ENCODE measurements at places on chromosomes 16 and 17. TPM values are rescaled to one million over a fixed set of nuclear protein-coding genes. Genes with fewer than 3 reads are reported as not detected.

Gene TMED6
- total RNA-seq, result 1.7 TPM

Gene ACSM2B
- not detected for total RNA-seq

Gene PRSS22
- total RNA-seq, result 141 TPM

Gene CDH11
- not detected for total RNA-seq

- H3K27ac ChIP-seq, result peak overlapping the region; percentile 72
- no peak for DNase-seq
- H3K36me3 ChIP-seq, result peaks cover 43% of the 10 kb centered on the region
- peaks cover 56% of the 10 kb centered on the region for H3K4me1 ChIP-seq
- peaks cover 73% of the 10 kb centered on the region for H3K27me3 ChIP-seq
- H3K4me3 ChIP-seq, result peak overlapping the region; percentile 91
Measured at GRCh38 chr17:8124350-8125153, 646 bp upstream of the HES7 start.

DNA sequence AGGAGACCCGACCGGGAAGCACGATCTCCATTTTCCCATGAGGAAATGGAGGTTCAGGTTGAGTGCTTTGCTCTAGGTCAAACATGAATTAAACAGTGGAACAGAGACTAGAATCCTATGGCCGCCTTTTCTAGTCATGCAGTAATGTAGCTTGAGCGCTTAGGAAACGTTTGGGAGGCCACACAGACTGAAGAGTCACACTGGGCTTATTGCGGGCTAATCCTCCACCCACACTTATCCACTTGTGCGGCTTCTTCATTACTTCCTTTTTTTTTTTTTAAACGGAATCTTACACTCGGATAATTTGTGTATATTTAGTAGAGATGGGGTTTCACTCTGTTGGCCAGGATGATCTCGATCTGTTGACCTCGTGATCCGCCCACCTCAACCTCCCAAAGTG lies 26.0 kb downstream of the CACNG3 start:
- H3K27me3 ChIP-seq, result peaks cover 99% of the 10 kb centered on the region
- no peak overlapping the region for H3K4me3 ChIP-seq

Gene KCNG4
- total RNA-seq, result not detected

- no peak overlapping the region for H3K4me3 ChIP-seq
- no peaks in the 10 kb centered on the region for H3K36me3 ChIP-seq
- no peak overlapping the region for H3K27ac ChIP-seq
- H3K4me1 ChIP-seq, result peaks cover 10% of the 10 kb centered on the region
Measured at GRCh38 chr16:10202649-10203048, 20.4 kb upstream of the GRIN2A start.

Gene SRL
- not detected for total RNA-seq

DNA sequence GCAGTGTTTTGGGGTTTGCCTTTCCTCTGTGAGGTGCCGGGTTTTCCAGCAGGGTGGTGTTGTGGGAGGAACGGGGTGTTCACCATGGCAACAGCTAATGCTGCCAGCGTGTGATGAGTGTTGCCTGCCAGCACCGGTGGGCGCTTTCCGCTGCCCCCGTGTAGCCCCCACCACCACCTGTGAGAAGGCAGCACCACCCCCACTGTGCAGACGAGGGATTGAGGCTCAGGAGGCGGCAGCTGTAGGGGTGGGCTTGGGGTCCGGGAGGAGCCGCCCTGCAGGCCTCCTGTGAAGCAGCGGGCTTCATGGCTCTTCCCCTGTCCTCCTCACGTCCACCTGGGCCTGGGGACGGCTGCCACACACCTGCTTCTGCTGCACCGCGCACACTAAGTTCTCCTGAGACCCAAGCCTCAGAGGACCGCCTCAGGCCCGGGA lies 5.2 kb downstream of the RAB40C start:
- H3K36me3 ChIP-seq, result peaks cover 75% of the 10 kb centered on the region
- no peaks in the 10 kb centered on the region for H3K27me3 ChIP-seq
- DNase-seq, result no peak
- no peak overlapping the region for H3K27ac ChIP-seq
- H3K4me1 ChIP-seq, result peaks cover 59% of the 10 kb centered on the region

Gene TMEM101
- 41.8 TPM for total RNA-seq

DNA sequence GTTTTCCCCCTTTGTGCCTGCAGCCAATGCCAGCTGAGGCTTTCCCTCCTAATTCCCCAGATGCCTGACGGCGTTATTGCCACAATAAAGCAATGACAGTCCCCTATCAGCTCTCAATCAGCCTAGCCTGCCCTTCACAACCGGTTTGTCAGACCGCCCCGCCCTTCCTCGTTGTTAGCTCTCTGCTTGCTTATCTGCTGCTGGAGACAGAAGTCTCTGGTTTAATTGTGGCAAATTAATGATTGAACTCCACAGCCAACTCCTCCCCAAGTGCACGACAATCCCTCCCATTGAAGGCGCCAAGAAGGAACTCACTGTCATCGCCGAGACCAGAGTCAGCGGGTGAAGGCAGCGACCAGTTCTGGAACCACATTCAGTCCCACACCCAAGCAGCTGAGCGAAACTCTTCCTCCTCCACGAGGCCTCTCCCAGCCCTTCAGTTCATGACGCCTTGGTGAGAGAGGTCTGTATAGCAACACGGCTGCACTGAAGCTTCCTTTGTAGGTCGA lies 474.4 kb downstream of the SLC39A11 start:
- H3K4me3 ChIP-seq, result peak overlapping the region; percentile 61
- peak; percentile 94 for DNase-seq
- H3K4me1 ChIP-seq, result peaks cover 72% of the 10 kb centered on the region
- H3K27me3 ChIP-seq, result no peaks in the 10 kb centered on the region
- H3K27ac ChIP-seq, result peak overlapping the region; percentile 98

DNA sequence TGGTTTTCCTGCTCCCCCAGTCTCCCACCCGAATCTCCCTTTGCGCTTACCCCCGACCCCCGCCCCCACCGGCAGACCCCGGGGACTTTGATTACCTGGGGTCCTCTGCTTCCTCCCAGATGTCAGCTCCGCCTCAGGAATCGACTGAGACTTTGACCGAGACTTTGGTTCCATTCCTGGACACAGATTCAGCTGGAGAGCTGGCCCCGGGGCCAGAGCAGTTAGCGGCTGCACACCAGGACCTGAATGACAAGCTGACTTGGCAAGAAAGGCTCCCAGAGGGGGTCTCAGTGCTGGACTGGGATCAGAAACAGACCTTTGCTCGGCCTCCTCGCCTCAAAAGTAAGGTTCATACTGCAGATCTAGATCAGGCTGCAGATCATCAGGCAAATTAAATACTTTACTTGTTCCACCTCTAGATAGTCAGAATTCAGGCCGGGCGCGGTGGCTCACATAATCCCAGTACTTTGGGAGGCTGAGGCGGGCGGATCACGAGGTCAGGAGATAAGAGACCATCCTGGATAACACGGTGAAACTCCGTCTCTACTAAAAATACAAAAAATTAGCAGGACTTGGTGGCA lies 60.3 kb upstream of the FBXO47 start:
- peaks cover 7% of the 10 kb centered on the region for H3K4me1 ChIP-seq
- H3K27me3 ChIP-seq, result peaks cover 76% of the 10 kb centered on the region
- no peak overlapping the region for H3K27ac ChIP-seq
- peak overlapping the region; percentile 70 for H3K4me3 ChIP-seq

DNA sequence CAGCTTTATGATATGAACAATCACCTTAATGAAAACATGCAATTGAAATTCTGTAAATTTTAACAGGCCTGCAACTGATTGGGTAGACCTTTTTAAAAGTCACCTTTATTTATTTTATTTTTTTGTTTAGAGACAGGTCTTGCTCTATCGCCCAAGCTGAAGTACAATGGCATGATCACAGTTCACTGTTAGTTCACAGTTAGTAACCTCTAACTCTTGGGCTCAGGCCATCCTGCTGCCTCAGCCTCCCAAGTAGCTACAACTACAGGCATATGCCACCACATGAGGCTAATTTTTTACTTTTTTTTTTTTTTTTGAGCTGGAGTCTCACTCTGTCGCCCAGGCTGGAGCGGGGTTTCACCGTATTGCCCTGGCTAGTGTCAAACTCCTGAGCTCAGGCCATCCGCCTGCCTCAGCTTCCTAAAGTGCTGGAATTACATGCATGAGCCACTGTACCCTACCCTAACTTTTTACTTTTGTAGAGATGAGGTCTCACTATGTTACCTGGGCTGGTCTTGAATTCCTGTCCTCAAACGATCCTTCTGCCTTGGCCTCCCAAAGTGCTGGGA lies 28.0 kb downstream of the AP1G1 start:
- H3K4me3 ChIP-seq, result no peak overlapping the region
- no peak overlapping the region for H3K27ac ChIP-seq
- H3K27me3 ChIP-seq, result no peaks in the 10 kb centered on the region
- DNase-seq, result no peak
- peaks cover 57% of the 10 kb centered on the region for H3K36me3 ChIP-seq

Gene CBFA2T3
- total RNA-seq, result not detected

- no peak overlapping the region for H3K27ac ChIP-seq
- H3K36me3 ChIP-seq, result peaks cover 30% of the 10 kb centered on the region
- no peak for DNase-seq
- no peaks in the 10 kb centered on the region for H3K27me3 ChIP-seq
- no peaks in the 10 kb centered on the region for H3K4me1 ChIP-seq
Measured at GRCh38 chr16:21989133-21989532, 11.8 kb downstream of the PDZD9 start.

- H3K27me3 ChIP-seq, result no peaks in the 10 kb centered on the region
- H3K27ac ChIP-seq, result no peak overlapping the region
- no peaks in the 10 kb centered on the region for H3K36me3 ChIP-seq
- H3K4me3 ChIP-seq, result no peak overlapping the region
Measured at GRCh38 chr17:67769231-67769630, 51.5 kb downstream of the NOL11 start.

DNA sequence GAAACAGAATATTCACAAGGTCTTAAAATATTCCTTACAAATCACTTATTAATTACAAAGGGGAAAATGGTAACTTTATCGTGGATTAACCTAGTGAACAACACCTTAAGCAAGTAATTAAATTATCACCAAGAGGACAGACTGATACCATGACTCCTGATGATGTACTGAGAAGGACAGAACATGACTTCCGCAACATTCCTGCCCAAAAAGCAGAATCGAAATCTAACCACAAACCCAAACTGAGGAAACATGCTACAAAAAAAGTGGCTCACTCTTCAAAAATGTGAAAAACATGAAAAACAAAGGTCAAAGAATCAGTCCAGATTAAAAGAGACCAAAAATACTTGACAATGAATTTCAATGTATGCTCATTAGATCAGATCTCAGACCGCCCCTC lies 151.5 kb downstream of the AATF start:
- no peaks in the 10 kb centered on the region for H3K4me1 ChIP-seq
- H3K27me3 ChIP-seq, result no peaks in the 10 kb centered on the region
- peaks cover 56% of the 10 kb centered on the region for H3K36me3 ChIP-seq
- no peak overlapping the region for H3K27ac ChIP-seq

- H3K4me1 ChIP-seq, result no peaks in the 10 kb centered on the region
- DNase-seq, result no peak
- peaks cover 5% of the 10 kb centered on the region for H3K36me3 ChIP-seq
- no peaks in the 10 kb centered on the region for H3K27me3 ChIP-seq
Measured at GRCh38 chr16:930511-930910, 40.3 kb downstream of the LMF1 start.

- no peaks in the 10 kb centered on the region for H3K27me3 ChIP-seq
- H3K4me3 ChIP-seq, result peak overlapping the region; percentile 77
- H3K36me3 ChIP-seq, result peaks cover 6% of the 10 kb centered on the region
- H3K4me1 ChIP-seq, result no peaks in the 10 kb centered on the region
Measured at GRCh38 chr16:32116080-32116479, 137.0 kb upstream of the TP53TG3D start.
